CD4-positive, alpha-beta T cell treated with Interleukin-4 for 1 hour (primary cell): ENCODE measurements at places on chromosomes 6 and 20.

GRCh38 chr6:104401926-104402325, 457.8 kb downstream of the HACE1 start:
- DNase-seq: no peak

- no peak for DNase-seq
Measured at GRCh38 chr20:63162206-63162795, 53.6 kb downstream of the YTHDF1 start.

DNA sequence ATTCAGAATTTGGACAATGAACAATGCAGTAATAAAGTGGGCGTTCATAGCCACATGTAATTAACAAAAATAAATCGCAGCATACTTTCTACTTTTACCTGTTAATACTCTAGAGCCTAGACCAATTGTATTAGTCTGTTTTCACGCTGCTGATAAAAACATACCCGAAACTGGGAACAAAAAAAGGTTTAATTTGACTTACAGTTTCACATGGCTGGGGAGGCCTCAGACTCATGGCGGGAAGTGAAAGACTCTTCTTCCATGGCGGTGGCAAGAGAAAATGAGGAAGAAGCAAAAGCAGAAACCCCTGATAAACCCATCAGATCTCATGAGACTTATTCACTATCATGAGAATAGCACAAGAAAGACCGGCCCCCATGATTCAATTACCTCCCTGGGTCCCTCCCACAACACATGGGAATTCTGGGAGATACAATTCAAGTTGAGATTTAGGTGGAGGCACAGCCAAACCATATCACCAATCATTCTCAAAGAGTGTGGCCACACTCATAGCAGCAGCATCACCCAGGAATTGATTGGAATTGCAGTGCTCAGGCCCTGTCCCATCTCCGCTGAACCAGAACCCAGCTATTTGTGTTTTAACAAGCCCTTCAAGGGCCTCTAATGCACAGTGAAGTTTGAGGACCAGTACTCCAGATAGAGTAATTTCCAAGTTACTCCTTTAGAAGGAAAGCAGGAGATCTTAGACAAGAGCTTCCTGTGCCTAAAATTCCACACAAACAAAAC, 650.0 kb downstream of the KIF16B start:
- DNase-seq: peak; percentile 46

DNA sequence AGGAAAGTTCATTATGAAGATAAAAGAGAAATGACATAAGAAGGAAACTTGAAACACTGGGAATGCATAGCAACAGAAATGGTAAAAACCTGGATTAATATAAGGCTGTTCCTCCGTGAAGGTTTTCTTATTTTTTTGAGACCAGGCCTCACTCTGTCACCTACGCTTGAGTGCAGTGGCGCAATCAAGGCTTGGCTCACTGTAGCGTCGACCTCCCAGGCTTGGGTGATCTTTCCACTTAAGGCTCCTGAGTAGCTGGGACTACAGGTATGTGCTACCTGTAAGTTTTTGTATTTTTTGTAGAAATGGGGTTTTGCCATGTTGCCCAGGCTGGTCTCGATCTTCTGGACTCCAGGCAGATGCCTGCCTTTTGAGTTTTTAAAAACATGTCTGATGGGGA, 51.7 kb downstream of the PANK2 start:
- DNase-seq: no peak

DNA sequence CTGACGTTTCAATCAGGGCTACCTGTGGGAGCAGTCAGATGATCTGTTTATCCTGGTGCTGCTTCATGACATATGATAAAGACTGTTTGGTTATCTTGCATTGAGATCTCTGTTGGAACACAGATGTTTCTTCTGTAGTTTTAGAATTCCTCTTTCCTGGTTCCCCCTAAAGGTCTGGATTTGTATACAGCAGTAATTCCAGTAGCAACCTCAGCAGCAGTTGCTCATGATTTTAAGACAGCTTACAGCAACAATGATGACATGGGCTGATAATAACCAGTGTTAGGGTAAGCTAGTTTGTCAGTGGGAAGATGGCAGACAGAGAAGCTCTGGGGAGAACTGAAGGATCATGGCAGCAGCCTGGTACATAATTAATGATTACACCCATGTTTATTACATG, 439.4 kb downstream of the PHF3 start:
- no peak for DNase-seq

GRCh38 chr6:44702292-44702691, 314.8 kb downstream of the CDC5L start:
- no peak for DNase-seq

DNA sequence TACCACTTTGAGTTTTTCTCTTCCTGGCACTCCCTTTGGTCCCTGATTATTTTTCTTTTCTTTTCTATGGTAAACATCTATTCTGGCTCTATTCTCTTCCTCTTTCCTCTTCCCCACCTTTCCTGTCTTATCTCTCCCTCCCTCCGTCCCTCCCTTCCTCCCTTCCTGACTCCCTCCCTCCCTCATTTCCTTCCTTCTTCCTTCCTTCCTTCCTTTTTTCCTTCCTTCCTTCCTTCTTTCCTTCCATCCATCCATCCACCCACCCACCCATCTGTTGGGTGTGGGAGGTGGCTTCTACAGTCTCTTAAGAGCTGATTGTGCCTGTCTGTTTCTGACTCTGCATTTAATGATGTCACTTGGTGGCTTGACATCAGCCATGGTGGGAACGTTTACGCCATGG, 43.5 kb upstream of the GTSF1L start:
- no peak for DNase-seq

DNA sequence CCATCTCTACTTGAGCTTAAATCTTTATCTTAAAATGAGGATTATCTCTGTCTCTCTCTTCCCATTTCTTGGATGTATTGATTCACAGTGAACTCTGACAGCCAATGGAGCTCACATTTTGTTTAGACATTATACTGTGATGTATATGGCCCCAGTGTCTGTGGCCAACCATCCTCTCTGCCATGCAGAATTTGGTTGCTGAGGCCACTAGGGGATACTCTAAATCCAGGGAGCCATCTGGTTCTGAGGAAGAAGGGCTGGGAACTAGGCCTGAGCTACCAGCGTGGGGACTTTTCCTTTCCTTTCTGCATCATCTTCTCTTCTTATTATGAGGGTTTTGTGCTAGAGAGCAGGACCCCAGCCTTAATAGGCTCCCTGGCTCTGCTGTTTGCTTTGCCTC, 59.1 kb upstream of the RIPOR2 start:
- no peak for DNase-seq

DNA sequence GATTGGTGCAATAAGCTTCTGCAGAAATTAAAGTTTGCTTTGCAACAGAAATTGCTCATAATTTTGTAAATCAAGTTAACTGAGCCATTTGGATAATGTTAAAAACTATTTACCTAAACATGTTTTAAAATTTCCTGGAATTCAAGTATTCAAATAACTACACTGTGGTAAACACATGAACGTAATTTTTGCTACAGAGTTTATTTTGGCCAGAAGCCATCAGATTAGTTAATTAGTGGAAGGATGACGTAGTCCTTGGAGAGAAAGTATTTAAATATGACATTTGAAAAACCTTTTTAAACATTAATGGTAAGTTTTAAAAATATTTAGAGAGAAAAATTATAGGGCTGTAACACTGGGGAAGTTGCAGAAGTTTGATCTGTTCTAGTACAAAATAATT, 121.2 kb upstream of the UST start:
- DNase-seq: no peak

GRCh38 chr6:118685823-118686449, 34.5 kb upstream of the CEP85L start:
- DNase-seq: no peak

DNA sequence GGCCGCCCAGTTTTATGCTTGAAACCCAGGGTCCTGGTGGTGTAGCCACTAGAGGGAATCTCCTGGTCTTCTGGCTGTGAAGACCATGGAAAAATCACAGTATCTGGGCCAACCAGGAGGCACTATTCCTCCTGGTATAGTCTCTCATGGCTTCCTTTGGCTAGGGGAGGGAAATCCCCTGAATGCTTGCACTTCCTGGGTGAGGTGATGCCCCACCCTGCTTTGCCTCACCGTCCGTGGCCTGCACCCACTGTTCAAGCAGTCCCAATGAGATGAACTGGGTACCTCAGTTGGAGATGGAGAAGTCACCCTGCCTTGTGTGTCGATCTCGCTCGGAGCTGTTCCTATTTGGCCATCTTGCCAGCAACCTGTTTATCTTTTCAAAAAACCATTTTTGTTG, 10.1 kb upstream of the ZNF337 start:
- DNase-seq: peak; percentile 47

DNA sequence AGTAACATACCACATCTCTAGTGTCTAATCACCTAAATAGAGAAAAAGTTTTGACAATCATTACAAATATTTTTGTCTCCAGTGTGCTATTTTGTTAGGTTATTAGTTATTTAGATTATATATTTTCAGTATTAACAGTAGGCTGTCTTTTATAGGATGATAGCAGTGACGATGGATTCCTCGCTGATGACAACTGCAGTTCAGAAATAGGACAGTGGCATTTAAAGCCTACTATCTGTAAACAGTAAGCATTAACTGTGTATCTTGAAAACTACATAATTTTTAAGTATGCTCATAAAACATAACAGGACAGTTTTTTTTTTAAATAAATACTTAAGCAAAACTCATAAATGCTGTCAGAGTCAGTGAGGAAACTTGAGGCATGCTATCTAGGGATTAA, 37.9 kb upstream of the MYO6 start:
- no peak for DNase-seq

DNA sequence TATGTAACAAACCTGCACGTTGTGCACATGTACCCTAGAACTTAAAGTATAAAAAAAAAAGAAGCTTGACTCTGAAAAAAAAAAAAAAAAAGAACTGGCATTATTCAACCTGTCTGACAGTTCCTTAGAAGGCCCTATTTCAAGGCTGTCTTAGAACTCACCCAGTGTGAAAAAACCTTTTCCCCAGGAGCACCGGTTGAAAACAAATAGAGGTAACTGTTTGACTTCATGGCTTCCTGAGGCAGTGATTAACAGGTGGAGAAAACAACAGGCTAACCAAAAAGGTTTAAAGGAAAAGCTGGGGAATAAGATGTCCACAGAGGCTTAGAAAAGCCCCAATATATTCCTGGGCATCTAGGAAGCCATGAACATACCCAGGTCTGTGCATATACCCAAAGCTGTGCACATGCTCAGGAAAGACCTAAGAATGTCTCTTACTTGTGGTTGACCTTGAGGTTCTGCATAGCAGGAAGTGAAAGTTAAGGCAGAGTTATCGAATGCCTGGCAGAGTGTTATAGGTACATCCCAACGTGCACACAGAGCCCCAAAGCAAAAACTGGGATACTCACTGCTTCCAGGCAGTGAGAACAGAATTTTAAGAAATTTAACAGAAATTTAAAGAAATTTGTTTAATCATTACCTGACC, 7.0 kb downstream of the UQCC1 start:
- no peak for DNase-seq

DNA sequence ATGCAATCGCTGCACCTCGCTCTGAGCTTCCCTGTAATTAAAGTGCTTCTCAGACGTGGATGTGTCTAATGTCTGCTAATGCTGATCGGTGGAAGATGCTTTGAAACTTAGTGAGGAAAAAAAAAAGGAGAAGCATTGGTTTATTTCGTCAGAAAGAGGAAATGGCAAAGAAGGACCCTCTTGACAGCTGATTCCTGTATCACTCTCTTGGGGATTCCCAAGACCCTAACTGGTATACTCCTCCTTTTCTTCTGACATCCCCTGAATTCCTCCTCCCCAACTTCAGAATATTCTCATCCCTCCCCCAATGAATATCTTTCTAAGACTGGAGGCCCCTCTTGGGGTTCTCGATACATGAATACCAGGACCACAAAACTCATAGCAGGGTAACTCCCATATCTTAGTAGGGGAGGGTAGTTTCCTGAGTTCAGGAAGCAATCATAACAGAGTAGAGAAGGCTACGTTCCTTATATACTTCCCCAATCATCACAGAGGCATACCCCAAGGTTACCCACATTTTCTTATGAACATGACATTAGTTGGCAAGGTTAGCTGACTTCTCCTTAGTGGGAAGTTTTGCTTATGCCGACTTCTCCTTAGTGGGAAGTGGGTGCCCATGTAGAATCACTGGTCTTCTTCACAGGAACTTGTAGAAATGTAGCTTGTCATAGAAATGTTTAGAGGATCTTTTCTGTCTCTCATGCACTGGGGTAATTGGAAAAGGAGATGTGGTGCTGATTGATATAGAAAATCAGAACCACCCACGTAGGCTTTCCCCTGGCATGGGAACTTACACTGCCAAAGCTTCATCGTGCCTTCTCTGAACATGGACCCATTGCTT, 63.8 kb upstream of the ATXN1 start:
- peak; percentile 30 for DNase-seq

DNA sequence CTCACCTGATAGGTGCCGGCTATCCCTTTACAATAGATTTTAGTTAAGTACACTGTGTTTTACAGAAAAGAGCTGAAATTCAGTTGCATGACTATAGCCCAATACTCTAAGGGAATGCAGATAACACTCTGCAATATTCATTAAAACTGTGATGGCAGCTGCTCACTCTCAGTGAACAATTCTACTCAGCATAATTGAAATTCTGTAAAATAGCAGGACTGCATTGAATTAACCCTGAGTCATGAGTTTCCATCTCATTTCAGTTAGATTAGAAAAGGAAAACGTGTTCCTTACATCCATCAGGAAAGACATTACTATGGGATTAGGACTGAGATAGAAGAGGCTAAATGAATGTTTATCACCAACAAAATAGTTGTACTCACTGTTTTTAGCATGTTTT, 613.3 kb upstream of the JAG1 start:
- DNase-seq: no peak

- DNase-seq: no peak
Measured at GRCh38 chr20:40883097-40883496, 145.5 kb upstream of the TOP1 start.

DNA sequence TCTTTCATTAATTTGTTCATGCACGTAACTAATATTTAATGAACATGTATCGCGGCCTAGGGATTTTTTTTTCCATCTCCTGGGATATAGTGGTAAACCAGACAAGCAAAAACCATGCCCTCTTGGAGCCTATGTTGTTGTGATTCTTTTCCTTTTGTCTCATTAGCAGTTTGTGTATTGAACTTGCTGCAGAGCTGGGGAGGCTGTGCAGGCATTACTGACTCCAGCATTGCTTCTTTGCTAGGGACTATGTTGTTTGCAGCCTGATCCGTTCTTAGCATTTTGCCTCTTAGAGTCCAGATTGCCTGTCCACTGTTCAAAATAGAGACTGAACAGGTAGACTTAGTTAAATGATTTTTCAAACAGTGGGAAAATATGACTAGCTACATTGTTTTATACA, 9.7 kb downstream of the SCAF8 start:
- DNase-seq: no peak

- DNase-seq: no peak
Measured at GRCh38 chr20:40082436-40082835, 606.6 kb downstream of the MAFB start.

- no peak for DNase-seq
Measured at GRCh38 chr6:52087498-52087999, at the start of gene PKHD1. TSS of gene PKHD1 (minus strand) at chr6:52087613. CDS start at chr6:52084933, 2,680 bp downstream.

DNA sequence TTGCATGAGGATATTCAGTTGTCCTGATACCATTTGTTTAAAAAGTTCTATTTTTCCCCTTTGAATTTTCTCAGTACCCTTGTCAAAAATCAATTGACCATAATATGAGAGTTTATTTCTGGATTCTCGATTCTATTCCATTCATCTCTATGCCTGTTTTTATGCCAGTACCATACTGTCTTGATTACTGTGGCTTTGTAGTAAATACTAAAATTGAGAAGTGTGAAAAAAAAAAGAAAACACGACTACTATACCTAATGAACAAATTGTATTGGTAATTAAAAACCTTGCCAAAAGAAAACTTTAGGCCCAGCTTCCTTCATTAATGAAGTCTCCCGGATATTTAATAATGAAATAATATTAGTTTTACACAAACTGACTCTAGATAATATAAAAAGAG, 185.7 kb downstream of the TBC1D7 start:
- DNase-seq: no peak

- DNase-seq: no peak
Measured at GRCh38 chr6:163559661-163560060, 145.1 kb downstream of the QKI start.
